ENCODE measurements at places on chromosomes 1 and 21.

- no peak for DNase-seq
Measured at GRCh38 chr1:2611031-2611501, 21.8 kb downstream of the MMEL1 start.

GRCh38 chr1:40855513-40855912, 6.7 kb downstream of the CITED4 start:
- DNase-seq: no peak

DNA sequence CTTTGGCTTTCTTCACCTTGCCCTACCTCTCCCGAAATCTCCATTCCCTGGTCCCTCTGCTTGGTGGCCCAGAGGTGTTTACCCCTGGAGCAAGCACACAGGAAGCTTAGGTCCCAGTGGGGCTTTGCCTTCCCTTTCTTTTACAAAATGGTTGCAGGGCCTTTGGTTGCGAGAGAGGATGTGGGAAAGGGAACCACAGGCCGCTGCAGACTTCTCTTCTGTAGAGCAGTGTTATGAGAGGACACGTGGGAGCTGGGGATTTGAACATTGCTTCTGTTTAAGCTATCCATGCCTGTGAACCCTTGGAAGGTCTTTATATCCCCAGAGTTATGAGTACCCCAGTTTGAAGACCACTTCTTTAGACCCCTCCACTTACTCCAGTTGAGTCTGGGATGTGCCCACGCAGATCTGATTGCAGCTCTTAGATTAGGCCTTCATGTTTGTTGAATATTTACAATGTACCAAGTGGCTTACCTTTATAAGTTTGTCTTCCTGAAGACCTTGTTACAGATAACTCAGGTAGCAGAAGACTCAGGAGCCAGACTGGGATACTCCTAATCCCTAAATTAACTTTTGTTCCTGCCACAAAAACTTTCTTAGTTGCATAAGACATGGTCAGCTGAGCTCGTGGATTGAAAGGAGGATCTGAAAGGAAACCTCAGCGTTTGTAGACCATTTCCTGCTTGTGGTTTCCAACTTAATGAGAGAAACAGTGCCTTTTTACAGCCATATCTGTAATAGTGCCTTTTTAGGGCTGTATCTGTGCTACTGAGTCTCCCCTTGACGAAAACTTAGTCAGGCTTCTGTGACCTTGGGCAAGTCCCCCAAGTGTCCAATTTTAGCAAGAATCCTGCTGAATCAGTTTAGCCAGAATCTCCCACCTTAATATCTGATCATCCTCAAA, 21.9 kb upstream of the IVNS1ABP start:
- DNase-seq: no peak

DNA sequence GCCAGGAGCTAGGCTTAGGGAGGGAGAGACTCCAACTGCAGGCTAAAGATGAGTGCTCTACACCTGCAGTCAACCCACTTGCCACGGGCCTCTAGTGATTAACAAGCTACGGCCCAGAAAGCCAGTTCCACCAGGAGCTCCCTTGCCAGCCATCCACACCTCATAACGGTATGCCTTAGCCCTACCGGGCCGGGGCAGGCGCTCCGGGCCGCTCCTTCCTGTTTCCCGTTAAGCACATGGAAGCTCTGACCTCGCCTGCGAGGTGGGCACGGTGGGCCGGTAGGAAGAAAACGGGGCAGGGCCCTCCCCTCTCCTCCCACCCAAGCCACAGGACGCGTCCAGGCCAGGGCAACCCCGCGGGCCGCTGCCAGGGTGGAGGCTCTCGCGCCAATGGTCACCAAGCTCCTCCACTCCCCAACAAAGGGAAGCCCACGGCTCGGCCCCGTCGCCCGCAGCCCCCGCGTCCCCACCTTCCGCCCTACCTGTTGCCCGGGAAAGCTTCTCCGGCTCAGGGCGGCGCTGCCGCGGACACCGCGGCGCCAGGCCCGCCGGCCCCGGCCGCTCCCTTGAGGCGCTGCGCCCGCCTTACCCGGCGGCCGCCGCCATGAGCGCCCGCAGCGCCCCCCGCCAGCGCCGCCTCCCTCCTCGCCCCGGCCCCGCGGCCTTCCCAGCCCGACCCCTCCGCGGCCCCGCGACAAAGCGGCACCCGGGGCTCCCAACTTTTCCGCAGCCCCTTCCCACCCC, 627 bp downstream of the CERS2 start:
- no peak for DNase-seq

DNA sequence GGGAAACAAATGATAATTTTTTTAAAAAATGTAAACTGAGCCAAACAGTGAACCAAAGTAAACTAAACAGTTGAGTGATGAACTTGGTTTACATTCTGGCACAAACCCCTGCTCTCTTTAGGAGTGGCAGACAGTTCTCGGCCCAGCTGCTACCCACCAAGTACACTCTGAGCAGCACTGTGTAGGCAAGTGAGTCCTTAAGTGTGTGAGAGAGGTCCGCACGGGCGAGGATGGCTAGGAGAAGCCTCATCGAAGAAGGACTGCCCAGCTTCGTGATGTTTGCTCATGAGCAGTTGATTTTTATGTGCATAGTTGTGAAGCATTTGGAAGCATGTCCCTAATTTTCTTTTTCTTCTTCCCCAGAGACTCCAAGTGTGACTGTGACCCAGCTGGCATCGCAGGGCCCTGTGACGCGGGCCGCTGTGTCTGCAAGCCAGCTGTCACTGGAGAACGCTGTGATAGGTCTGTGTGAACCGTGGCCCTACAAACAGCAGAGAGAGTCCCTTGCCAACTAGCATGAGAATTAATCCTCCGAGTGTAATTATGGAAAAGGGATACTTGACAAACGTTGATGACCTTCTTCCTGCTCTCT, 32.1 kb downstream of the LAMC2 start:
- peak; percentile 26 for DNase-seq

GRCh38 chr1:203200916-203201315, 14.4 kb upstream of the CHI3L1 start:
- DNase-seq: no peak

GRCh38 chr1:12596007-12596821, 21.8 kb downstream of the DHRS3 start:
- DNase-seq: no peak

GRCh38 chr21:41133874-41134522, 34.0 kb upstream of the BACE2 start:
- DNase-seq: no peak

DNA sequence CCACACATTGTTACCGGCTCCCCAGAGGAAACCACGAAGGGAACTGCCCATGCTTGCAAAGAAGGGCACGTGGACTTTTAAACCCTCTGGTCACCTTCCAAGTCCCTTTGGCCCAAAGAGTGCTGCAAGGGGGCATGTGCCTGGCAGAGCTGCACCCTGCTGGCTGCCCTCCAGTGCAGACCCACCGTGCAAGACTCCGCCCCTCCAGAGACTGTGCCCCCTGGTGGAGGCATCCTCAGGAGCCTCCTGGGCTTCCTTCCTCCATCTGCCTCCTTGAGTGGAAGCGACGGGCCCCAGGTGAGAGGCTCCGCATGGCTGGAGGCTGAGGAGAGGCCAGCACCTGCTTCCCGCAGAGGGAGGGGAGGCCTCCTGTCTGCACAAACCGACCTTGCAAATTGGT, 100.6 kb downstream of the CRYAA start:
- no peak for DNase-seq

- no peak for DNase-seq
Measured at GRCh38 chr1:151988405-151988923, 5.2 kb downstream of the S100A10 start.

DNA sequence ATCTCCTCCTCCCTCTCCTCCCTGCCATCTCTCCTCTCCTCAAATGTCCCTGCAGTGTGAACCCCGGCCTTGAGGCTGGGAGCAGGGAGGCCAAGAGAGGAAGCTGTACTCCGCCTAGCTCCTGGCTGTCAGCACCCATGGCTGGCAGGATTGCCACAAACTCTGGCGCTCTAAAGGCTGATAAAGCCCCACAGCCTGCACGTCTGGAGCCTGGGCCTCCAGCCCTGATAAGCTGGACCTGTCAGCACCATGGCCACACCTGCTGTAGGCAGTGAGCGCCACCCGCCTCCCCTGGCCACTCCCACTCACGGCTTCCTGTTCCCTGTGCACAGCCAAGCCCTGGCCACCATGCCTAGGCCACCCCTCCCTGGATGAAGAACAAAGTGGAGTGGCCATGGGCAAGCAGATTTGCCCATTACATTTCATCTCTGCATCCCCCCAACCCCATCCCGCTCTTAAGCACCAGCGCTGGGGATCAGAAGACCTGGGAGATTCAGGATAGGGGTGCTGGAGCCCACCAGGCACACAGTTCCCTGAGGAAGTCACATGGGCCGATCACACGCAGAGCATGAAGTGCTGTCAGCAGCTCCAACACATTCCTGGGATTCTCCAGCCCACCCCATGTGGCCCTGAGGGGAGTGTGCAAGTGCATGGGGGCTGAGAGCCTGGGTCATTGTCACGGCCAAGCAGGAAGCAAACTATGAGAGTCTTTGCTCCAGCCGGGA, 24.2 kb upstream of the NPPB start:
- no peak for DNase-seq

GRCh38 chr1:203133970-203134725, 6.6 kb downstream of the ADORA1 start:
- DNase-seq: no peak

DNA sequence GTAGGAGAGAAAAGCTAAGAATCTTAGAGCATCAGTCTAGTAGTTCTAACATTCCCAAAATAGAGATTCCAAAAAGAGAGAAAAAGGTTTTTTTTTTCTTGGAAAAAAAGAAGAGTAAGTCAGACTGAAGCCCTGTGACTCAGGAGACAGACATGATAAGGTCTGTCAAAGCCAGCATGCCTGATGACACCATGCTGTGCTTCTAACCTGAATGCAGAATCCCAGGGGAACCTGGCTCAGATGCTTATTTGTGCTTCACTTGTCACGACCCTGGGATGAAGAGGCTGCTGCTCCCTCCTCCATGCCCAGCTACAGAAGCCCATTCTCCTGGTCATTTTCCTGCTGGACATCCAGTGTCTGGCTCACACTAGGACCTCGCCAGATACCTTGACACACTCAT, 44.3 kb downstream of the ERICH3 start:
- DNase-seq: no peak

- DNase-seq: no peak
Measured at GRCh38 chr21:26461500-26461899, 111.6 kb downstream of the CYYR1 start.

DNA sequence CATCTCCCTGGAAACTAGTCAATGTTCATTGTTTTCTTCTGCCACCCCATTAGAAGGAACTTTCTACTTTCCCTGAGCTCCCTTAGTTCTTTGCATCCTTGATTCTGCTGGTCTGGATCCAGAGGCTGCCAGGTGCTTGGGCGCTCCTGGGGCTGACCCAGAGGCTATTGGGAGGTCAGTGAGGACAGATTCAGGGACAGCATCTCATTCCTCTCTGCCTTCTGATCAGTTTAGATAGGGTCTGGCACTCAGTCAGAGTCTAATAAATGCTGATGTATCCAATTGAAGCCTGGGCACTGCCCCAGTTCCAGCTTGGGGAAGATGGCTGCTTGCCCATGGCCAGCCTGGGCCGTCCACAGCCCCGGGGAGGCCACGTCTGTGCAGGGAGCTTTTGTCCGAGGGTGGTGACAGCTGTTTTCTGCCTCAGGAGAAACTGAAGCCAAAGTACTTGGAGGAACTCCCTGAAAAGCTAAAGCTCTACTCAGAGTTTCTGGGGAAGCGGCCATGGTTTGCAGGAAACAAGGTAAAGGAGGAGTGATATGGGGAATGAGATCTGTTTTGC, 2.3 kb downstream of the GSTM1 start:
- no peak for DNase-seq

DNA sequence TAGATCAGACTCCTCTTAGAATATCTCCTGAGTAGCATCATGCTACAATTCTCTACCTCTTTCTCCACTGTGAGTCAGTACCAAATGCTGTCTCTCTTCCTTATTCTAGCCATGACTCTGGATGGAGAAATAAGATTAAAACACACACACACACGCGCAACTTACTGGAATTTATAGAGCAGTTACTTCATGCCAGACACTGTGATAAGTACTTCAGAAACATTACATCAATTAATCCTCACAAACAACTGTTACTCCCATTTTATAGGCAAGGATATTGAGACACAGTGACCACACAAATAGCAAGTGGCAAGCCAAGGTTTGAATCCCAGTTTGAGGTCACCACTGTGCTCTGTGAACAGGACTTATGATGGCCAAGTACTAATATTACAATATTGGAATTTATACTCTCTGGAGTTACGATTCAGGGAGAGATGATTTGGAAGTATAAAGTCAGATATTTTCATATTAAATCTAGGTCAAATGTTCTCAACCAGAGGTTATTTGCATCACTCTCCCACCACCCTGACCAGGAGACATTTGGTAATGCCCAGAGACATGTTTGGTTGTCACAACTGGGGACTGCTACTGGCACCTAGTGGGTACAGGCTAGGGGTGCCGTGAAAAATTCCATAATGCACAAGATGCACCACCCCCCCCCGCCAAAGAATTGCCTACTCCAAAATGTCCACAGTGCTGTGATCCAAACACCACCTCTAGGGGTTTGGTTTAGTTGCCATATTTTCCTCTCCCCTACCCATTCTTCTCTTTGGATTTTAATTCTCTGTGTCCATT, 221.6 kb downstream of the LTN1 start:
- DNase-seq: no peak

- no peak for DNase-seq
Measured at GRCh38 chr1:228543396-228543795, 56.2 kb downstream of the RNF187 start.
